ENCODE measurements at places on chromosomes 12 and 14.
A peak's percentile ranks its signal among the peaks of the same experiment; 100 is the strongest.

GRCh38 chr12:44143175-44143574, 307.3 kb downstream of the TMEM117 start:
- DNase-seq, result no peak

GRCh38 chr12:74415633-74416032, 122.0 kb upstream of the ATXN7L3B start:
- no peak for DNase-seq

DNA sequence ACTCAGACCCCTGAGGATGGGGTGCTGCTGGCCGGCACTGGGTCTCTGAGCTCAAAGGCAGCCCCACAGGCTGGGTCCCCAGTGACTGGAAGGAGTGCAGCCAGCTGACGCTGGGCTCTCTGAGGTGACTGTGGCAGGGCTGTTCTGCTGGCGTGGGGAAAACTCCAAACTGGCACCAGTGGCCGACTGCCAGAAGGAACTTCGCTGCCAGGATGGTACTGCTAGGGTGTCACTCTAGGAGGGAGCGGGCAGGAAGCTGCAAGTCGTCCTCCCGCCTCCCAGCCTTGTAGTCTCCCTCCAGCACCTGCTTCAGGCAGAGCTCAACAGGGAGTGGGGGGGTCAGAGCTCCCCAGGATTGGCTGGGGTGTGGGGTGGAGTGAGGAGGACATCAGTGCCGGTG, 41.3 kb downstream of the CDC42BPB start:
- no peak for DNase-seq

DNA sequence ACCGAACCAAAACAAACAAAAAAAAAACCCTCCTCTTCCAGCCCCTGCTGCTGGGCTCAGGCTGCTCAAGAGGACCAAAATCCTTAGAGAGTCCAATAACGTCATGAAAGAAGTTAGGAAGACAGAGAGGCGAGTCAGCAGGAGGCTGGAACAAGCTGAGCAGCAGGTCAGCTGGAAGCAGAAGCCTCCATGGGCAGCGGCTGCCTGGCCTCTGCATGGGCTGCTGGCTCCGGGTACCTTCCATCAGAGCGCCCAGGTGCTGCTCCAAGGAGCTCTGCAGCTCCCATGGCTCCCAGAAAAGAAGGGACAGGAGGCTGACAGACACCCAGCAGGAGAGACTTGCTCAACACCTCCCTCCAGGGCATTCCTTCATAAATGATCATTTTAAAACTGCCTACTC, 3.2 kb upstream of the KRT2 start:
- DNase-seq, result no peak

- DNase-seq, result no peak
Observed at GRCh38 chr12:121822393-121823100, 18.7 kb downstream of the SETD1B start.

- no peak for DNase-seq
Observed at GRCh38 chr12:55641595-55641994, 4.9 kb downstream of the OR10P1 start.

- no peak for DNase-seq
Observed at GRCh38 chr12:16611146-16611545, 5.2 kb upstream of the LMO3 start.

DNA sequence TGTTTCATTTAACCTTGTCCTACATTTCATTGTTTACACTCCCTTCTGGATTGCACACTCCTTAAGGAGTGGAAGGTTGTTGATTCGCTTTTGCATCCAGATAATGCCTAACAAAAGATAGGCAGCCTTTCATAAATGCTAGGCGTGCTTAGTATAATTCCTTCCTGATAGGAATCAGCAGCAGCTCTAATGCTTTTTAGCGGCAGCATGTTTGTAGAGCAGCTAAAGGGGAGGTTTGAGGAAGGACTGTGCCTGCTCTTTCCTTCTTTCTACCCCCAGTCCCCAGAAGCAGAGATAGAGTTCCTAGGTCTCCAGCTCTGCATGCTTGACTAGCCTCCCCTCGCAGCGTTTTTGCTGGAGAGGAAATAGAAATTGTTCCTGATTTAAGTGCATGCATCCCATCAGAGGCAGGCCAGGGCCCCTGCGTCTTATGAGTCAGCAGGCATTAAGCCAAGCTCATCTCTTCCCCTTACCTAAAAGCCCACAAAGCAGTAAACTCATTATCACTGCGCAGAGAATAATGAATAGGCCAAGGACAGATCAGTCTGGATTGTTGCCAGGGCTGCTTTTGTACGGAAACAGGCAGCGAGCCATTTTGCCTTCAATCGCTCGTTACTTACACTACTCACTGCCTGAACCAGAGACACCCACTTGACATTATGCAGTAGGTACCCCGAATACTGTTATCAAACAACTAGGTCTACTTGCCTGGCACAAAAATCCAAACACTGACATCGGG, 14.0 kb upstream of the TBPL2 start:
- no peak for DNase-seq

DNA sequence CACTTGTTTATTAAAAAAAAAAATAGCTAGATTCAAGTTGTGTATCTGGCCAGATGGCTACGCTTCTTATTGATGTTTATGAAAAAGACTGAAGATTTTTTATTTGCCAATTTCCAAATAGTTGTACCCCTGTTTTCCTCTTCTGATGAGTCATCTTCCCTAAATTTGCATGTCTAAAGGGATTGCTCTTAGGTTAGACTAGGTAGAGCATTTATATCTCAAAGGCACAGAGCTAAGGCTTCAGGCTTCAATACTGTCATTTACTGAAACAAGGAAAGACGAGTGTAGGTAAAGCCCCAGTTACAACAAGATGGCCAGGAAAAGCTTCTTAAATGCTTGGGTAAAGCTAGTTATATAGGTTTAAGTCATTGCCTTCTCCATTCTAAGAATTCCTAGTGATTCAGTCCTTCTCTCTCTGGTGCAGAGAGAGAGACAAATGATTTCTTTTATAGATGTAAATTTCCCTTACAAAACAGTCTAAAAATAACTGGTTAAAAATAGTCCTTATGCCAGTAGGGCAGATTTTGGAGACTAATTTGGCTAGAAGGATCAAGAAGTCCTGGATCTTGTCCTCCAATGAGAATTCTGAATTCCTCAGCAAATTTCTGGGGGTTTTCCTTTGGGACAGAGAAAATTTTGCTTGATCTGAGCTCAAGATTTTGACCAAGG, 26.1 kb downstream of the LEMD3 start:
- no peak for DNase-seq

DNA sequence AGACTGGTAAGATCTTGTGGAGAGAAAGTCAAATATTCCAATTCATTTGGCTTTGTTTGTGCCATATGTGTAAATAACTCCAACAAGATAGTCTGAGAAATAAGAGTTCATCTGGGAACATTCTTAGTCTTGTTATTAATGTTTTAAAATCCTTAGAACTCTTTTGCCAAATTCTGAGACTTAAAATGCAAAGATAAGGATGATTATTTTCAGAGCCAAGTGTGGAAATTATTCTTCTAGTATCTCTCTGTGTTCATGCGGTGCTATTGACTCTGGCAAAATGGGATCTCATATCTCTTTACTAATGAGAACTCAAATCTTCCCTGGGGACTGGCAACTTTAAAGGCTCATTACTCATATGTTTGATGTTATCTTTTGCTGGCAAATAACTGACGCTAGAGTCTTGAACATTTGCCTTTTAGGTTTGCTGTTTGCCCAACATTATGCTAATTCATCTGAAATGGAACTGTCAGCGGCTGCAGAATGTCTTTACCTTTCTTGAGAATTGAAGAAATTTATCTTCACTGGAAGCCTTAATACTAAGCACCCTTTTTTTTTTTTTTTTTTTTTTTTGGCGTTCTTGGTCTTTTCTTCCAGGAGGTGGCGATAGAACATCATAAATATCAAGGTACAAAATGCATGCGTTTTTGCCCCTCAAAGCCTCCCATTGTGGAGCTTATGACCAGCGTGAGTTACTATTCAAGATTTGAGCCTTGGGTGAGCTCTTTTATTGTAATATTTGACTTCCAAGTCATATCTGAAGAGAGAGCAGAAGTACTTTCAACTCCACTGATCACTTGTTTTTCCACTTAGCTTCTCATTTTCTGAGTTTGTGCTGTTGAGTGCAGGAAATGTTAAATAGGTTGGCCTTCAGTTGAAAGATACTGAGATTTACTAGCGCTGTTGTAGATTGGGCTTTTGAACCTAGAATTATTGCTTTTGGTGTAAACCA, 86.5 kb downstream of the CAND1 start:
- DNase-seq, result no peak

- DNase-seq, result no peak
Observed at GRCh38 chr14:50785457-50786063, 45.4 kb downstream of the NIN start.

DNA sequence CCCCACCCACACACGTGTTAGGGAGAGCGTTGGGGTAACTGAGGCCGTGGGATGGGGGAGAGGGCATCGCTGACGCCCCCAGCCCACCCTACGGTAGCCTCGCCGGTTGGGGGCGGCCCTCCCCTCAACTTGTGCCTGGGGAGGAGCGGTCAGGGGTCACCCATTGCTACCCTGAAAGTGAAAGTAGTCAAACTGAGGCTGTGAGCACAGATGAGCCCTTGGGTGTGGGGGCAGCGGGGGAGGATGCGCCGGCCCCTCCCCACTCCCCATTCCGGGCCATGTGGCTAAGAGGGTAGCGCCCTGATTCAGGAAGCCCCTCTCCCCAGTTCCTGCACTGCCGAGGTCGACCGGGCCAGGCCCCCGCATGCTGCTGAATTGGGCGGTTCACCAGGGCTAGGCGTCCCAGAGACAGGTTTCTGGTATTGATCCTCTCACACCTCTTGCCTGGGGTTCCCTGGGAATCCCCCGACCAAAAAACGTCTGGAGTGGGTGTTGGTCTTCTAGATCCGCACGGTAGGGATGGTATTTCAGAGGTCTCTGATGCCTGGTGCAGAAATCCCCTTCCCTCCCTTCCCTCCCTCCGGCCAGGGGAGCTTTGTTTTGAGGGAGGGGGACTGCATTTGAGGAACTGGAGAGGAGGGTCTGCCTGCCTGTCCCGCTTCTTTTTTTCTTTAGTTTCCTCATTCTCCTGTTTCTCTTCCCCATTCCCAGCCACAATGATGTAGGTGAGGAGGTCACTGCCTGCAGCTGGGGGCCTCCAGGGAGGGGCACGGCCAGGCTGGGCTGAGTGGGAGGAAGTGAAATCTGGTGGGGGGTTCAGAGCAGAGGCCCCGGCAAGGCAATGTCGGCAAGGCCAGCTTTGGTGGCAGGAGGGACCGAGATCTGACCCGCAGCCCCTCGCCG, 1.0 kb downstream of the SH2B3 start:
- peak; percentile 48 for DNase-seq

DNA sequence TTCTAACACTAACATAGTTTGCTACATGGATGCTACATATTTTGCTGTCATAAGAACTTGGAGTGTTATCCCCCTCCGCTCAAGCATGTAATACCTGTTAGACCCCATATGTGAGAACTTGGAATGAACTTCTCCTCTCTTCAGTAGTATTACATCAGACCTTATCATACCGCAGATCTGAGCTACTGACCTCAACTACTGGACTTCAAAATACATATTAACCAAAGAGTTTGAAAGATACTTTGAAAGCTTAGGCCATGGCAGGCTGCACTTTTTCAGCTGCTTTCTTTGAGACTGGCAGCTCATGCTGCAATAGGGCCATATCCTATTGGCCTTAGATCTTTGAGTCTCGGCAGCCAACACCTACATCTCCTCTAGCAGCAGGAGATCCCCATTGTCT, 74.8 kb downstream of the EEA1 start:
- DNase-seq, result no peak

DNA sequence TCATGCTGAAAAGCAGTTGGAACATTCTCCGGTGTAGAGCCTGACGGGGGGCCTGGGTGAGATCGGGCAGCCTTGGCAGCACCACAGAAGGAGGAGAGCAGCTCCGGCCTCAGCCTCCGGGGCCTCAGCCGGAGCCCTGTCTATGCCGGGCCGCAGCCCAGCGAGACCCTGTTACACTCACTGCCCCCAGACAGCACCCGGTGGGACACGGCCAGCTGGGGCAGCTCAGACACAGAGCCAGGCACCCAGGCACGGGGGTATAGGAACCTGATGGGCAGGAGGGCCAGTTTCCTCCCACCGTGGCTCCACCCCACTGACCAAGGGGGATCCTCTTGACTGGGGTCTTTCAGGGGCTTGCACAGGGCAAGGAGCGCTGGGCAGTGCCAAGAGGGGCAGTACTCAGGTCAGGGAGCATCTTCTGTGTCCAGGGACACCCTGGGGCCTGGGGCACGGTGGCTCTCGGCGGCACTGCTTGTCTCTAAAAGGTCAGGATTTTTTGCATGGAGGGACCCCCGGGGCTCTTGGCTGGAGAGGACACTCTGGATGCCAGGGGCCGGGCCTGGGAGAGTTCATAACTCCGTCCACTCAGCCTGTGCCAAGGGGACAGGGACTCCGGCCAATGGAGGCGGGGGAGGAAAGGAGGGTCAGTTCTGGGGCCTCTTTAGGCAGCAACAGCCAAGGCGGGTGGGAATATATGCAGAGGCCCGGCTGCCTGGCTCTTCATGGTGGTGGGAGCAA, 9.4 kb downstream of the INF2 start:
- no peak for DNase-seq
